ENCODE measurements at places on chromosomes 2 and 18. TPM values are rescaled to one million over a fixed set of nuclear protein-coding genes. Genes with fewer than 3 reads are reported as not detected.

CNOT9 gene
- 68.4 TPM for total RNA-seq

FAM124B gene
- total RNA-seq: not detected

VSNL1 gene
- total RNA-seq: 1.0 TPM

ABCG5 gene
- total RNA-seq: not detected

ATP8B1 gene
- total RNA-seq: 18.1 TPM

CFAP221 gene
- total RNA-seq: not detected

CDC42EP3 gene
- total RNA-seq: 41.9 TPM

HRH4 gene
- not detected for total RNA-seq

NXPH2 gene
- total RNA-seq: not detected

METTL8 gene
- 18.7 TPM for total RNA-seq

IL1RL1 gene
- 0.17 TPM for total RNA-seq

ZEB2 gene
- 18.9 TPM for total RNA-seq

ZC3H8 gene
- 0.74 TPM for total RNA-seq

IL1F10 gene
- not detected for total RNA-seq

EFHD1 gene
- 0.45 TPM for total RNA-seq

NYAP2 gene
- not detected for total RNA-seq

EVA1A gene
- 28.4 TPM for total RNA-seq

TP53I3 gene
- total RNA-seq: 52.5 TPM

PSMA8 gene
- not detected for total RNA-seq

GAREM2 gene
- 0.45 TPM for total RNA-seq

LRRTM4 gene
- not detected for total RNA-seq

HOXD4 gene
- not detected for total RNA-seq

LRRC30 gene
- total RNA-seq: not detected

SERPINB2 gene
- total RNA-seq: 5.2 TPM

CSRNP3 gene
- total RNA-seq: 1.7 TPM

UGT1A10 gene
- total RNA-seq: not detected

CPLX4 gene
- total RNA-seq: not detected

METTL5 gene
- 58.9 TPM for total RNA-seq

NEURL3 gene
- not detected for total RNA-seq

USP40 gene
- 15.5 TPM for total RNA-seq

RALBP1 gene
- 51.7 TPM for total RNA-seq

IL1RN gene
- total RNA-seq: not detected

MORN2 gene
- 27.9 TPM for total RNA-seq

SERPINB11 gene
- total RNA-seq: not detected

RAB6C gene
- not detected for total RNA-seq

NEMP2 gene
- total RNA-seq: 5.9 TPM

STRADB gene
- 31.8 TPM for total RNA-seq

SCYGR3 gene
- total RNA-seq: not detected

CCDC178 gene
- not detected for total RNA-seq

VWC2L gene
- total RNA-seq: not detected

AOX1 gene
- total RNA-seq: 36.7 TPM

MCEE gene
- 12.6 TPM for total RNA-seq

SNTG2 gene
- not detected for total RNA-seq

TEKT4 gene
- total RNA-seq: not detected

Measured in bronchus fibroblast of lung (primary cell).